ENCODE measurements at places on chromosomes 2 and 18.

DNA sequence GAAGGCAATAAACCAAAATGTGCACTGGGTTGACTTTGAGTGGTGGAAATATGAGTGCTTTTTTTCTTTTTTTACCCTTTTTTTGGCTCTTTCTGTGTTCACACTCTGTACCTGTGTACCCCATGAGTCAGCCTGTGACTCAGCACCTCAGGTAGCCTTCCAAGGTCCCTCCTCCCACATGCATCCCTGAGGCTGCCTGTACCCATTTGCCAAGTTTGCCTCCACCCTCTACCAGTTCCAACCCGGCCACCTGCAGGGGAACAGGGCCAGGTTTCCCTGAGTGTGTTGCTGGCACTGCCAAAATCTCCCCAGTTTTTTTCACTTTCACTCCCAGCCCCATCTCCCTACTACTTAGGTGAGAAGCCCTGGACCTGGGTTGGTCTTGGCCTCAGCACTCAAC is 14.0 kb downstream of the CXCR1 start:
- DNase-seq: no peak

- DNase-seq: no peak
Measured at GRCh38 chr2:141329964-141330363, 800.9 kb downstream of the LRP1B start.

- DNase-seq: no peak
Measured at GRCh38 chr2:171836146-171836910, 57.7 kb downstream of the SLC25A12 start.

DNA sequence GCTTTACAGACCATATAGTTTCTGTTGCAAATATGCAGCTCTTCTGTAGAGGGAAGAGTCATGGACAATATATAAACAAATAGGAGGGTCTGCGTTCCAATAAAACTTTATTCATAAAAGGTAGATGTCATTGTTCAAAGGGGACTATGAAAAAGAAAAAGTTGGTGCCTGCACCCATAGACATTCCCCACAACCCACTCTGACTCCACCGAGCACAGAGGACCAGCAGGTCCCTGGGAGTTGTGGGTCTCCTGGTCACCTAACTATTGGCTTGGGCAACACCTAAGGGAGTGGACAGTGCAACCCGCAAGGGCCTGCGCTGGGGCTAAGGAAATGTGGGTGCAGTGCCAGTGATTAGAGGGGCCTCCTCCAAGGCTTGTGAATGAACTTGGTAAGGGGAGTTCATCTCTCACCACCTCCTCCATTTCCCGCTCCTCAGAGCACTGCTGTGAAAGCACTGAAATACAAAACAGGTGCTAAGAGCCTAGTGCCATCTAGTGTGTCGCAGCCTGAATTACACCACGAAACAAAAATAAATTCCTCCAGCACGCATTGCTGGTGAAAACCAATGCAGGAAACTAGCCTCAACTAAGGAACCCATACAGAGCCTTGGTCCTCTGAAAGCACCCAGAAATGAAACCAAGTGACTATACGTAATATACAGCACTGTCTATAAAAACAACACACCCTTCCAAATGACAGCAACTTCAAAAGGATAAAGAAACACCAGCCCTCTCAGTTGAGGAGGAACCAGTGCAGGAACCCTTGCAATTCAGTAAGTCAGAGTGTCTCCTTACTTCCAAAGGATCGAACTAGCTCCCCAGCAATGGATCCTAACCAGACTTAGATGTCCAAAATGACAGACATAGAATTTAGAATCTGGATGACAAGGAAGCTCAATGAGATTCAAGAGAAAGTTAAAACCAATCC is 166.6 kb downstream of the RNF144A start:
- DNase-seq: no peak

- DNase-seq: no peak
Measured at GRCh38 chr2:184154438-184154837, 443.9 kb upstream of the ZNF804A start.

DNA sequence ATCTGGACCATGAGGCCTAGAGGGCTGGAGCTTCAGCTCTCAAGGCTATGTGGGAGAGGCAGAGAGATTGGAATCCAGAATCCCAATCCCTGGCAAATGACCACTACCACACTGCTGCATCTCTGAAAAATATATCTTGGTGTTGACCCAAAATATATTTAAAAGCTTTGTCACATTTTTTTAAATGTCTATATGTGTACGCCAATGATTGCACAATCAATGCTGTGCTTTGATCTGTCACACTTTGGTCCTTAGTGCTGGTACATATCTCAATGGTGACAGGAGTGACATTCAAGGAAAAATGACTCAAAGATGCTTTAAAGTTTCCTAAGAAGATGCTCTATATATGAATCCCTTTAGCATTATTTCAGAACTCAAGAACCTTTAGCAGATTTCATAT is 31.7 kb upstream of the NEDD4L start:
- DNase-seq: no peak

GRCh38 chr2:202564226-202564625 is 70.5 kb upstream of the FAM117B start:
- DNase-seq: no peak

DNA sequence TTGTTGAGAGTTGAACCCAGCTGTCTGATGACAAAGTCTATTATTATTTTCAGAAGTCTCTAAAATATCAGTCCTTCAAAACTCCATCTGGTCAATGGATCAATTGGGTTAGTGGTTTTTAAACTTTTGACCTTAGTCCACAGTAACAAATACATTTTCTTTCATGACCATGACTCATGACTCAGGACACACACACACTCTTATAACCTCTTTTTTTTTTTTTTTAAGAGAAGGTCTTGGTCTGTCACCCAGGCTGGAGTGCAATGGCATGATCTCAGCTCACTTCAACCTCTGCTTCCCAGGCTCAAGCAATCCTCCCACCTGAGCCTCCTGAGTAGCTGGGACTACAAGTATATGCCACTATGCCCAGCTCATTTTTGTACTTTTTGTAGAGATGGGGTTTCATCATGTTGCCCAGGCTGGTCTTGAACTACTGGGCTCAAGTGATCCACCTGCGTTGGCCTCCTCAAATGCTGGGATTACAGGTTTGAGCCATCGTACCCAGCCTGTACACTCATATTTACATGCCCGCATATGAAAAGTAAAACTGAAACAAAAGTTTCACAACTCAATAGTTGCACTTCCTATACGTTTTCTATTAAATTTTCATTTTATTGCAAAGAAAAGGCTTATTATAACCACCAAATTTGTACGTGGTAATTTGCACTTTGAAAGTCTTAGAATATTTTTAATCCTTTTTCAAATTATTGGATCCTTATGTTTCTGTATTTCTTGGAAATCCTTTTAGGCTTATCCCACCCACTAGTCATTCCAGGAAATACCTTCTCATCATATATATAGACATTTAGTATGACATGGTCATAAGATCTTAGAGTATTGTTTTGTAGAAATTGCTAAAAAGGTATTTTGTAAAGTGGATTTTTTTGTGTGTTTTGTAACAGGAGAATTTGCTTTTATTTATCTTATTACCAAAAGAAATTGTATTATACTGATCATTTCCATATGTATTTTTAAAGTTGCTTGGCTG is 199.0 kb downstream of the LPIN1 start:
- DNase-seq: no peak

GRCh38 chr18:57959278-57959677 is 84.7 kb upstream of the NEDD4L start:
- no peak for DNase-seq

DNA sequence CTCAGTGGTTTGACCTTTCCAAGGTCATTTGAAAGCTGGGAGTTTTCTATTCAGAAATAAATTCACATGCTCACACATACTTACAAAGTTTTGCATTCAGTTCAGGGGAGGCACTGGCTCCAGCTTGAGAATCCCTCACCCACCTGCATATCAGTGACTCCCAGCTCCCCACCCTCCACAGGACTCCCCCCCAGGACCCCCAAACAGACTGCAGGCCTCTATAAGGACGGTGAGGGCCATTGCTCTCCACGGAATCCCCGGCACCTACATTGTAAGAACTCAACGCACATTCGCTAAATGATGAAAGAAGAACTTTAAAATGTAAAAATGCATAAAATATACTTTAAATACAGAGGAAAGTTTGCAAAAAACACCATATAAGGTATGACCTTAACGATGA is 97.2 kb upstream of the TEX51 start:
- no peak for DNase-seq

- DNase-seq: no peak
Measured at GRCh38 chr18:6956495-6956894, 161.1 kb downstream of the LAMA1 start.
